ENCODE measurements at places on chromosomes 3 and 15.
A peak's percentile ranks its signal among the peaks of the same experiment; 100 is the strongest.

- DNase-seq: no peak
Observed at GRCh38 chr15:40323953-40324937, 753 bp downstream of the INAFM2 start.

DNA sequence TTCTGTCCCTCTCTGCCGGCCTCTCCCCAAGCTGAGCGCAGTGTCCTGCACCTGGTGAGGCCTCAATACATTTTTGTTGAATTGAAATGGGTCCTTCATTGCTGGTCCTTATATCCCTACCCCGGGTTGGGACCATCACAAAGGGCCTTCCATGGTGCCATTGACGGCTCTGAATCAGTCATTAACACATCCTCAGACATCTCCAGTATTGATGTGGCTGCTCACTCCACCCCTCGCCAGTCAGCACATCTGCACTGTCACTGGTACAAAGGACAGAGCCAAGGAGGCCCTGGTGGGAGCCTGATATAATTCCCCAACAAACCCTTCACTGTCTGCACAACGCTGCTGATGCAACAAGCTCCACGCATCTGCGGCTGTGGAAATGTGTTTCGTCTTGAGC, 191.6 kb upstream of the TOPAZ1 start:
- DNase-seq: no peak

DNA sequence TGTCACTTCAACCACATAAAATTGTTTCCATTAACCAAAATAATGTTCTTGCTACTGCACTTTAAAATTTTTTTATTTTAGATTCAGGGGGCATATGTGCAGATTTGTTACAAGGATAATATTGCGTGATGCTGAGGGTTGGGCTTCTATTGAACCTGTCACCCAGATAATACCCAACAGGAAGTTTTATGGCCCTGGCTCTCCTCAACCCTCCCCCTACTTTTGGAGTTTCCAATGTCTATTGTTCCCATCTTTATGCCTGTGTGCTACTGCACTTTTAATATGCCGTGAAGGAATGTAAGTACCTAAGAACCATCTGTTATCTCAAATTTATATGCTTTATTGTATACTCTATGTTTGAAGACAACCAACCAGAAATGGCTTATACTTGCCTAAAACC, 42.0 kb upstream of the IMPG2 start:
- no peak for DNase-seq

GRCh38 chr15:57160823-57161560, 215.3 kb upstream of the CGNL1 start:
- no peak for DNase-seq

DNA sequence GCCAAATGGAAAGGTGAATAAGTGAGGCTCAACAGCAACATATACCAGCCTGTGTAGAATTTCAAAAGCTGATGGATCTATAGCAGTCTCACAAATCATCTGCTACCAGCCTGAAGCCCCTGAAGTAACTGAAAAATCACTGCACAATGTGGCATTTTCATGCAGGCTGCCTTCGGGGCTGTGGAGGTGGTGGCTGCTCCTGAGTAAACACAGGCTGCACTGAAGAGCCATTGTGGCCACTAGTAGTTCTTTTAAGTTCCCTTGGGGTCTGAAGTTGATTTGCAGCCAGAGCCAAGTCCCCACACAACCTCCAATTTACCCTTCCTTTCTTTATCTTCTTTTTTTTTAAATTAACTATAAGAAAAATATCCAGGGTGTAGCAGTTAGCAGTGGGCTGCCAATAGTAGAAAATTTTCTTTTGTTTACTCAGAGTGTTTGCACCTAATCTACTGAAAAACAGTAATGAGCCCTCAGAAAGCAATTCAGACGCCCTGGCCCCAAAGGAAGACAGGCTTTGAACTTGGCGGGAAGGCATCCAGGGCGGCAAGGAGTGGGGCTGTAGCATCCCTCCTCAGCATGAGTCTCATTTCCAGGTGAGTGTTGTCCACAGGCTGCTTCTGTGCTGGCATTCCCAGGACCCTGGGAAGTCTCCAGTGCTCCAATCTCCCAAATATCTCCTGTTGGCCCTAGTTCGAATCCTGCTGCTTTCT, 13.3 kb upstream of the SUSD5 start:
- DNase-seq: no peak

GRCh38 chr3:185865247-185865646, 40.4 kb upstream of the IGF2BP2 start:
- no peak for DNase-seq

- no peak for DNase-seq
Observed at GRCh38 chr15:82944056-82944455, 8.5 kb downstream of the HOMER2 start.

DNA sequence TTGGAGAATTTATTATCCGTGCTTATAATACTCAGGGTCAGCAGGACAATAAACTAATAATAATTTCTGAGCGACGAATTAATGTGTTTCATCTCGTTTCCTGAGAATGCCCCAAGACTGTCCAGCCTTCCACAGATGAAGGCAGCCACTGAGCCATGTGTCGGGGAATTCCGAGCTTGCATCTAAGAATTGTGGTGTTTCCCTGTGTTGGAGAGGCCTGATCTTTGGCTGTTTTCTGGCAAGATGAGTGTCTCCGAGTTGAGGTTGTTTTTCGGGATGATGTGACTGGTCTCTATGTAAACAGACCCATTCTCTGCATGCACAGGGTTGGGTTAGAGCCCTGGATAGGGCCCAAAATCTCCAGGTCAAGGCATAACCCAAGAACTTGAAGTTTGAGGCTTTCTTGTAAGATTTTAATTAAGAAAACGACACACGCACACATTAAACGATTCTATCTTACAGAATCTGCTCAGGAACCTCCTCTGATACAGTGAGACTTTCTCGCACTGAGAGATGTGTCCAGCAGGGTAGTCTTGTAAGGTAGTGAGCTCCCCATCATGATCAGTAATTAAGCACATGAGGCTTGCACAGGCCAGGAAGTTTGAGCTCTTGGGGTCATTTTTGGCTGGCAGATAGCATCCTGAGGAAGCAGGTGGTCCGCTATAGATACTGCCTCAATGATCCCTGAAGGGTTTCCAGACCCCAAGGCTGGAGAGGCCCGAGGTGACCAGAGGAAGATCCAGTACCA, 14.4 kb downstream of the FGD5 start:
- no peak for DNase-seq

GRCh38 chr15:41839781-41840491, 1.3 kb downstream of the PLA2G4B start:
- no peak for DNase-seq

DNA sequence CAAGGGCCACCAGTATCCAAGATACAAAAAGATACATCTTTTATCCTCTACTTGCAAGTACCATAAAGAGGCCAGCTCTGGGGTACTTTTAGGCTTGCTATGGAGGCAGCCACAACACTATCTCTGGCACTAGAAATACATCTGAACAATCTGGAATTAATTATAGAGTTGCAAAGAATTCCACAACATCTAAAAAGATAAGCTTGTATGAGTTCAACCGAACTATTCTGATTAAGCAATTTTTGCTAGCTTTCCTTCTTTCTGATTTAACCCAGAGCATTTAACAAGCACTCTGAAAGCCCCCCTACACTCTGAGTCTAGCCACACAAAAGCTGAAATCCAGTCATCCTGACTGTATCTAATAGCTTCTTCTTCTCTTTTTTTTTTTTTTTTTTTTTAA, 95.4 kb downstream of the FRMD5 start:
- no peak for DNase-seq

DNA sequence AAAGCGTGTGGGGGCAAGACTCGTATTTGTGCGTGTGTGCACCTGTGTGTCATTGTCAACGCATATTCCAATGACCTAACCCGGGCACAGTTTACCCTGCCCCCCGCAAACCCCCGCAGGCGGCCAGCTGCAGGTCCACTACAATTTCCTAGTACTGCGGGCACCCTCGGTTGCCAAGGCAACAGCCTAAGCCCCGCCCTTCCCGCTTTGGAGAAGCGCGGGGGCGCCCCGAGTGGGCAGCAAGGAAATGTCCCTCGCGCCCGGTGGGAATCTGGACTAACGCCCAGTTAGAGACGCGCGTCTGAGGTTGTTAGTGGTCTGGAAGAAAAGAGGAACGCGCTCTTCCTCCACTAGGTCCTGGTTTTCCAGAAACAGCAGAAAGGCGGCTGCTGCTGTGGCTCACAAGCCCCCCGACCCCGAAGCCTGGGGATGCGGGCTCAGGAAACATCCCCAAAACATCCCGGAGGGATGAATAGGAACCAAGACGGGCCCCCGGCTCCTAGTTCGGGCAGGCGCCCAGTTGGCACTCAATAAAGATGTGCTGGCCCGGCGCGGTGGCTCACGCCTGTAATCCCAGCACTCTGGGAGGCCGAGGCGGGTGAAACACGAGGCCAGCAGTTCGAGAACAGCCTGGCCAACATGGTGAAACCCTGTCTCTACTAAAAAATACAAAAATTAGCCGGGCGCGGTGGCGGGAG, 1.1 kb downstream of the ABHD14A start:
- DNase-seq: no peak

DNA sequence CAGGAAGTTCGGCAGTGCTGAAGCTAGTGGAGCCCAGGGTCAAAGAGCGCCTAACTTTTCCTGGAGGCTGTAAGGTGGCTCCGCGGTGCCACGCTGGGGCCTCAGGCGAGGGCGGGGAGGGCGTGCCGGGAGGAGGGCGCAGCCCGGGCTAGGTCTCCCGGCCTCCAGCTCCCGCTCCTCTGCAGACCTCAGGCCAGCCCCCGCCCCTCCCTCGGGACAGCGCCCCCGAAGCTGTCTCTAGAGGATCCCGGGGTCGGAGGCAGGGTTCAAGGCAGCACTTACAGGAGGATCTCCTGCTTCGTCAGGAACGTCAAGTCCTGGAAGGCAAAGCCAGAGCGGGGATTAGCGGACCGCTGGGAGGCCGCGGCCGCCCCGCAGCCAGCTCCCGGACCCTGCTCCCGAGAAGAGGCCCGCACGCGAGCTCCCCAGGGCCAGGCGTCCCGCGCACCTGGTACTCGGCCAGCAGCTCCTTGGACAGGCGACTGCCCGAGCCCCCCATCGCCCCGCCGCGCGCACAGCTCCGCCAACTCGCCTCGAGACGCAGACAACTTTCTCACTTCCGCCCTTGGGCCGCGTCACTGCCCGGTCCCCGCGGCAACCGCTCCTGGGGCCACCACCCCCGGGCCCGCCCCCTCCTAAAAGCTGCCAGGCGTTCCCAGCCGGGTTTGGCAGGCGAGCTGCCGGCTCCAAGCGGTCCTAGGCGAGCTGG, at the start of gene CIB1:
TSS of gene CIB1 (minus strand) at position 555 of the 709 bp plus-strand sequence. CDS start at position 499, 56 bp downstream.
- DNase-seq: peak; percentile 95

DNA sequence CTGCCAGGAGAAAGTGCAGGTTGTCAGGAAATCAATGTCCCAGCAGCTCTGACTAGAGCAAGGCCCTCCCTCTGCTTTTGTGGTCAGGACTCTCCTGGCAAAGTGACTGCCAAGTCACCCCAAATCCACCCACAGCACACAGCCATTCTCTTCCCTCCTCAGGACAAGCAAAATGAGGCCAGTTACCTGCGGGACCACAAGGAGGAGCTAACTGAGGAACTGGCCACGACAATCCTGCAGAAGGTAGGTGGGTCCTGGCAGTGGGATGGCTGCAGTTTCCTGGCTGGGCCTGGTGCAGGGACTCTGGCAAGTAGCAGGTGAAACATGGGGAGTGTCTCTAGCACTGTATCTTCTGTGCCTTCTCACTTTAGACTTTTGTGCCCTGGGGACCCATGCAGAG, 142.5 kb upstream of the EIF1B start:
- no peak for DNase-seq

DNA sequence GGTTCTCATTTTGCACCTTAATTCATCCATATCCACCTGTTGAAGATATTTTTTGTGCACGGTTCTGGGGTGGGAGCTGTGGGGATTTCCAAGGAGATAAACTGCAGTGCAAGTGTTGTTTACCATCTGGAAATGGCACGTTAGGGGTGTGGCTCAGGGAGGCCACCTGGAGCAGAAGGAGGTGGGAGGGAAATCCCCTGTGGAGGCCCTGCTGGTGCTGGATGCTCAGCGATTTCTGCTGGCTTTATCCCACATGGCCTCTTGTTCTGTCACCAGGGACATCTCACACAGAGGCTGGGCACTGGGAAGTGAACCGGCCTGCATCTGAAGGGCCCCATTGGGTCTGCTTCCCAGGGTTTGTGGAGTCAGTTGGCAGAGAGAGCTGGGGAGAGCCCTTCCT, 24.3 kb downstream of the TRPM1 start:
- DNase-seq: no peak

DNA sequence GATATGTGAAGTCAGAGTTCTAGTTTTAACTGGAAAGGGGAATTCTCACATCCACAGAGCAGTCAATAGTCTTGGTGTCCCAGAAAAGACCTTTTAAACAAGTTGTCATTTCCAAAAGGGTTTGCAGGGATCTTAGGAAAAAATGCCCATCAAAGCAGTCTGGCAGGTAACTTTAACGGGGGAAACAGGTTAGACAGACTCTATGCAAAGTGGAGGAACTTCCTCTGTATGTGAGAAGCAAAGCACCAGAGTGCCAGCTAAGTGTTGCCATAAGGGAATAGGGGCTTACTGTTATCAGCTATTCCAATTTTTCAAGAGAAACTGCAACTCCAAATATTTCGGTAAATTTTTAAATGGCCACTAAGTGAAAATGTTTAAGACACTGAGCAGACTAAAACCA, 307.9 kb upstream of the MDFIC2 start:
- DNase-seq: no peak

DNA sequence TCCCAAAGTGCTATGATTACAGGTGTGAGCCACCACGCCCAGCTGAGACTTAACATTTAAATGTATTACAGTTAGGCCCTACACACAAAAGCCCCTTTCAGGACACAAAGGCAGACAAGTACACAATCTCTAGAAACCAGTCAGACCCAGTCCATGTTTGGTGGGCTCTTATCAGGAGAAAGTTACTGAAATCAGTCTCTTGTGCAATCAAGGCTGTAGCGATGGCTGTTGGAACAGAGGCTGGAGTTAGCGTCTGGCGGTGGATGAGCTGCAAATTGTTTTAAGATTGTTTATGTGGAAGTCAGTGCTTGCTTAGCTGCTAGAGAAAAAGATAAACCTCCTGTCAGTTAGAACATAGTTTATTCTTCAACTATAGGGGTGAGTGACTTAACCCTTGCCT, 89.5 kb upstream of the SNRPN start:
- no peak for DNase-seq

DNA sequence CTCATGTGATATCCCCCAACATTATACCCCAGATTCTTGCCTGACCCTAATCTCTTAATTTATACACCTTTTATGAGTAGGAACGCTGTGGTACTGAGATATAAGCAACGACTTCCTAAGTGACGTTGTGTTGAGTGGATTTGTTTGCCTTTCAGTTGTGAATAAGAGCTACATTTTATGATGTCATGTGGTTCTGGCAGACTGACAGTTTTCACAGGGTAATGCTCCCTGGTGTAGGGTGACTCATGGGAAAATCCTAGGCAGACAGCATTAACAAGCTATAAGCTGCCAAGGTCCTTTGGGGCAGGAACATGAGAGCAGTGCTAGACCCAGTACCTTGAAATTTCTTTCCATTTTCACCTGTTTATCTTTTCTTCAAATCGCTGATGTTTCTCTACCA, 11.2 kb downstream of the C3orf52 start:
- no peak for DNase-seq

GRCh38 chr3:24829629-24830229, 335.1 kb upstream of the THRB start:
- DNase-seq: no peak

DNA sequence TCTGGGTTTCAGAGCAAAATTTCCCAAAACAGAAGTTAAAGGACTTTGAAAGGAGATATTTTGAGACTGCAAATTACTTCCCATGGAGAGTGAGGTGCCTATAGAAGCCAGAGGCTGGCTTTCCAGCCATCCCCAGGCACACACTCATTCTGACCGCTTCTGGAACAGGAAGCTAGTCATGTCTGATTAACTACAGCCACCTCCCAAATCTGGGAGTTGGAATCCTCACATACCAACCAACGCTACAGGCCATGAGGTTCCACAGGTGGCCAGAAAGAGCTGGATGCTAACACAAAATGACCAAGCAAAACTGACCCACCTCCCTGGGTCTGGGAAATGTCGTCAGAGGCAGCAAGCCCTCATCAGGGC, 87.2 kb downstream of the SNRK start:
- no peak for DNase-seq
